ENCODE measurements at places on chromosomes 7 and 10.

GRCh38 chr10:46040004-46040403 lies 6.1 kb downstream of the MSMB start:
- no peak for DNase-seq

DNA sequence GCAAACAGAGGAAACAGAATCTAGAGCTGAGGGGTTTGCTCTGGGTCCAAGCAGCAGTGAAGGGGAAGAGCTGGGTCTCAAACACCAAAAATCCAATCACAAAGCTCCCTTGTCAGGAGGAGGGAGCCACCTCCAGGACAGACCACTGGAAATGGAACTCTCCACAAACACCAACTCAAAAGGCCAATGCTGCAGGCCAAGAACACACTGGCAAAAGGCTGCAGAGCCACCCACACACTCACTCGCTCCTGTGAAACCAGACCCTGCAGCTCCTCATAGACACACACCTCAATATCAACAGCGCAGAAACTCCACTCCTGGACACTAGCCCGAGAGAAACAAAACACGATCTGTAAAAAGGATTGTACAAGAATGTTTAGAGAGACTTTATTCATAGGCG lies 213.5 kb downstream of the PTPRN2 start:
- DNase-seq = no peak

GRCh38 chr7:20439416-20440185 lies 108.9 kb downstream of the ITGB8 start:
- no peak for DNase-seq

DNA sequence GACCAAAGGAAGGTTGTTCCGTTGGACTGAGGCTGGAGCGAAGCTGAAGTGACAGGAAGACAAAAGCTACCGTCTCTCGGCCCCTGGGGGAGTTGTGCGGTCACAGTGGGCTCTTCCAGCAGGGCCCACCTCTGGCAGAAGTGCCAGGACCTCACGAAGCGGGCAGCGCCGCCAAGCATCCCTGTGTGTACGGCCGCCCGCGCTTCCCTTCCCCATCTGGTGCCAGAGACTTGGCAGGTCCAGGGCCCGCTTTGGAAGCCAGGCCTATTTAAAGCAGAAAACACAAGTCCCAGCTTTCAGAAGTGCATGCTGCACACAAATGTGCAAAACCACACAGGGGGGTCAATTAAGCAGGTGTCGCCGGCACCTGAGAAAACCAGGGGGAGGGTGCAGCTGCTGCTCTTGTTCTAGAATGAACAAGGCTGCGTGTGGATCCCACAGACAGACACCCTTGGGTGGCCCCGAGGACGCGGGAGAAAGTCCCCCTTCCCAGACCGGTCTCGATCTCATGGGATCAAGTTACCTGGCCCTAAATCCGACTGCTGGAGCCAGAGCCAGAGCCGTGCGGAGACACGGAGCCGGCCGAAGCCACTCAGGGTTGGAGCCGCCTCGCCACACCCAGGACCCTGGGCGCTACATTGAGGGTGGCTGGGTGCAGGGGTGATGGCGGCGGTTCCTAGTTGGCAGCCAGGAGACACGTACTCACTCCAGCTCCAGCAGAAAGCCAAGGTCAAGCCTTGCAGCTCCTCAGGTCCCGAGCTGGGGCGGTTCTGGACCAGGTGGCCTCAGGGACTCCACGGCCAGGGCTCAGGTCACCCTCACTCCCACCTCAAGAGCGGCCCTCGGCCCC lies 51.8 kb upstream of the PPP2R2D start:
- DNase-seq = peak; percentile 77

- no peak for DNase-seq
Observed at GRCh38 chr7:5488286-5488878, 64.7 kb upstream of the TNRC18 start.

- no peak for DNase-seq
Observed at GRCh38 chr7:69564454-69565417, 33.5 kb upstream of the AUTS2 start.

- no peak for DNase-seq
Observed at GRCh38 chr10:78044179-78044578, 10.5 kb downstream of the RPS24 start.

DNA sequence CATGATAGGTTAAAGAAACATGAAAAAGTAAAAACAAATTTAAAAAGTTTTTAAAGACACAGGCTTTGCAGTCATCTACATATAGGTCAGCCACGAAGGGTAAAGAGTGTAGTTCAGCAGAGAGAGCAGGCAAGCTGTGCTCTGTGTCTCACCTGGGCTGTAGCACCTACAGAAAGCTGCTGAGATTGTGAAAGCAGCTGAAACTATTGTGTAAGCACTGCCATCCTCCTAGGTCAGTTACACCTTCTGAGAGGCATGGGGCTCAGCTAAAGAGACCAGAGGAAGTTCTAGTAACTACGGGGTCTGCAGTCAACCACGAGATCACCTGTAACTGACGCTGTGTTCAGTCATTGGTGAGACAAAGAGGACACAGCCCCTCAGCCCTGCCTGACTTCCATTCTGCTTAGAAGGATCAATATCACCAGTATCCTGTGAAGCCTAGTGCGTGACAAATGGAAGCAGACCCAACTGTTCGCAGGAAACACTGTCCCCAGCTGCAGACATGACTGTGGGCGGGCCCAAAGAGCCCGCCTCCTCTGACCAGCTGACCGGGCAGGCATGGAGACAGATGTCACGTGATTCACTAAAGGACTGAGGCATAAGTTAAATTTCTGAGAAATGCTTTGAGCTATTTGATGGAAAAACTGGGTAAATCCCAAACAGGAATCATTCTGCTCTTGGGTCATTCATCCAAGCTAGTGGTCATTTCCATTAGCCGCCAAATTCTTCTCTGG lies 87.9 kb downstream of the EBF3 start:
- DNase-seq = no peak

DNA sequence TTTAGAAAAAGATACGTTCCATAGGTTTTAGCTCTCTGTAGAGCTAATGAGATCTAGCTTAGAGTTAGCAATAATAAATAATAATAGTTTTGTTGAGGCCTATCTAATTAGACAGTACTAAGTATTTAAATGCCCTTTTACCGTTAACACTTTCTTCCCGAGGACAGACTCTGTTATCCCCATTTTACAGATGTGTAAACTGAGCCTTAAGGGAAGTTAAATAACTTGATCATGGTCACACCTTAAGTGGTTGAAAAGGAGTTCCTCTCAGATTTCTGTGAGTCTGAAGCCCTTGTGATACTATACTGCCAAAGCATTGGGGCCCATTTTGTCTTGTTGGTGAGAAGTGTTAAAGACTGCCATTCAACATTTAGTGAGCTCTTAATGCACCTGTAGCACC lies 61.6 kb downstream of the CYP51A1 start:
- DNase-seq = no peak

DNA sequence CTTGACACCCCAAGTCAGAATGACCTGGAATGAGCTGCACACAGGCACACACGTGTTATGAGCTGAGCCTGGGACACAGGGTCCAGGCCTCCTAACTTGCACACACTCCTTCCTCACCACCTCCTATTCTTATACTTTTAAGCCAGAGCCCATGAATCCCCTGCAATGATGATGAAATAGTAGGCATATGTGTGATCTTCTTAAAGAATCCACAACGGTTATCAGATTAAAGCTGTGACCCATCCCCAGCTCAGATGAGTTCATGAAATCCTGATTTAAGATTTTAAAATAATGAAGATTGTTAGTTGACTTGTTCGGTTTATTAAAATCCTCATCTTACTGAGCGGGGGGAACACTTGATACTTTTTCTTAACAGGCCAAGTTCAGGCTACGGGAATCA lies 38.6 kb downstream of the PITRM1 start:
- no peak for DNase-seq

GRCh38 chr10:127618797-127619196 lies 69.7 kb downstream of the NPS start:
- no peak for DNase-seq

DNA sequence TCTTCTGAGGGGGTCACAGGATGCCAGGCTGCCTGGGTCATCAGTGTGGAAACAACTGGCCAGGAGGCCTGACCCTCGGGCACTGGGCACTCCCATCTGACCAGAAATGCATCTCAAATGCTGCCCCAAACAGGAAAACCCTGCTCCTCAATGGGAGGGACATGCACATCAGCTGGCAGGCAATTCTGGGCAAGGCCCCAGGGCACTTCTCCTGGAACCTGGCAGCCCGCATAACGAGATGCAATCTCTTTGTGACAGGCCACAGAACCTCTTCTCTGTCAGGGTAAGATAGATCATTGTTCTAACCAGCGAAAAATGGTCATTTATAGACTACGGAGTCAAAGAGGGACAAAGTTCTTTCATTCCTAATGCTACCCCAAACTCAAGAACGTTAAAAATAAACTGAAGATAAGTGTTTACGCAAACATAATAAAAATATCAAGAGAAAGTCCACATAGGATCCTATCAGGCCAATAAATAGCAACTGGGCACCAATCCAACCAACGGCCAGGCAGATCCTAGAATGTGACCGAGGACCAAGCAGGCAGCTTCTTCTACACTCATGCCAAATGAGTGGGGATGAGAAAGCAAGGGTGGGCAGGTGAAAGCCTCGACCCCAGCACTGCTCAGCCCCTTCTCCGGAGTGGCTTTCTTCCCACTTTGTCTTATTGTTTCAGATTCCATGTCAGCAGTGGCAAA lies 212.3 kb downstream of the TCERG1L start:
- DNase-seq = no peak

GRCh38 chr7:77759294-77759889 lies 38.8 kb downstream of the TMEM60 start:
- no peak for DNase-seq

DNA sequence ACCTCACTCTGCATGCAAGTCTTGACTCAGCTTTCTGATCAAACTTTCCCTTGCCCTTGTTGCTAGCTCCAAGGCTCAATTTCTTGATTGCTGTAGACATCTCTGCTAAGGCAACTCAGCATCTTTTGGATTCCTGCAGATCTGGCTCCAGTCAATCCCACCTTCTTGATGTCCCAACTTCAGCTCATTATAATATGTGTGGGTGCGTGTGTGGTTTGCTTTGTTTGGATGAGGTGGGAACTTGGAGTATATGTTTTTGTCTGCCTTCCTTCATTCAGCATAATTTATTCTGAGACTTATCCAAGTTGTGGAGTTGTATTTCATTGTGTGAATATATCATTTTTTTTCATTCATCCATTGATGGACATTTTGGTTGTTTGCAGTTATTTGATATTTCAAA lies 364.8 kb upstream of the IGFBP3 start:
- no peak for DNase-seq

GRCh38 chr7:47943676-47944474 lies 4.4 kb downstream of the PKD1L1 start:
- no peak for DNase-seq

DNA sequence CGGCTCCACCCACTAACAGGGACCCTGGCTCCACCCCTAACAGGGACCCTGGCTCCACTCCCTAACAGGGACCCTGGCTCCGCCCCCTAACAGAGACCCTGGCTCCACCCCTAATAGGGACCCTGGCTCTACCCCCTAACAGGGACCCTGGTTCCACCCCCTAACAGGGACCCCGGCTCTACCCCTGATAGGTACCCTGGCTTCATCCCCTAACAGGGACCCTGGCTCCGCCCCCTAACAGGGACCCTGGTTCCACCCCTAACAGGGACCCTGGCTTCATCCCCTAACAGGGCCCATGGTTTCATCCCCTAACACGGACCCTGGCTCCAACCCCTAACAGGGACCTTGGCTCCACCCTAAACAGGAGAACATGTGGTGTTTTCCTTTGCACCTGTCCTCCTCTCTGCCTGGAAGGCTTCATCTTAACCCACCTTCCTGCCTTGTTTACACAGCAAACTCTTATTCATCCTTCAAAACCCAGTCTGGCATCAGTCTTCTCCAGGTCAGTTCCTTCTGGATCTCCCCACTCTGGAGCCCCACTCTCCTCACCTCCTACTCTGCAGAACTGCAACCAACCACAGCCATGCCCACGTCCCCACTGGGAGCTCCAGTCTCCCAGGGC lies 58.0 kb downstream of the CHST15 start:
- no peak for DNase-seq

- DNase-seq = no peak
Observed at GRCh38 chr7:7953806-7954205, 14.8 kb upstream of the GLCCI1 start.

DNA sequence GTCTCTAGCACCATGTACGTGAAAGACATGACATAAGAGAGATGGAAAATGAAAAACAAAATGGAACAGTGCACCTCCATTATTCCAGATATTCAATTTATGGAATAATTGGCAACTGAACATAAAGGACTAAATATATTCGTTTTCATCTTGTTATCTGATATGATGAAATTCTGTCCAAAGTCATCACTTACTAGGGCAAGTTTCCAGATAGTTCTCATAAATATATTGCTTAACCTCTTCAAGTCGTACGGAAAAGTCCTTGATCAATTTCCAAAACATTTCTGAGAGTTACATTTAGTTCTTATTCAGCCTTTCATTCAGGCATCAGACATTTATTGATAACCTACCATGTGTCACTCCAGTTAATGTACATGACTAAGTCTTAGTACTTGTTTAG lies 185.2 kb downstream of the HGF start:
- no peak for DNase-seq

GRCh38 chr7:158238616-158239289 lies 348.9 kb downstream of the PTPRN2 start:
- DNase-seq = no peak

DNA sequence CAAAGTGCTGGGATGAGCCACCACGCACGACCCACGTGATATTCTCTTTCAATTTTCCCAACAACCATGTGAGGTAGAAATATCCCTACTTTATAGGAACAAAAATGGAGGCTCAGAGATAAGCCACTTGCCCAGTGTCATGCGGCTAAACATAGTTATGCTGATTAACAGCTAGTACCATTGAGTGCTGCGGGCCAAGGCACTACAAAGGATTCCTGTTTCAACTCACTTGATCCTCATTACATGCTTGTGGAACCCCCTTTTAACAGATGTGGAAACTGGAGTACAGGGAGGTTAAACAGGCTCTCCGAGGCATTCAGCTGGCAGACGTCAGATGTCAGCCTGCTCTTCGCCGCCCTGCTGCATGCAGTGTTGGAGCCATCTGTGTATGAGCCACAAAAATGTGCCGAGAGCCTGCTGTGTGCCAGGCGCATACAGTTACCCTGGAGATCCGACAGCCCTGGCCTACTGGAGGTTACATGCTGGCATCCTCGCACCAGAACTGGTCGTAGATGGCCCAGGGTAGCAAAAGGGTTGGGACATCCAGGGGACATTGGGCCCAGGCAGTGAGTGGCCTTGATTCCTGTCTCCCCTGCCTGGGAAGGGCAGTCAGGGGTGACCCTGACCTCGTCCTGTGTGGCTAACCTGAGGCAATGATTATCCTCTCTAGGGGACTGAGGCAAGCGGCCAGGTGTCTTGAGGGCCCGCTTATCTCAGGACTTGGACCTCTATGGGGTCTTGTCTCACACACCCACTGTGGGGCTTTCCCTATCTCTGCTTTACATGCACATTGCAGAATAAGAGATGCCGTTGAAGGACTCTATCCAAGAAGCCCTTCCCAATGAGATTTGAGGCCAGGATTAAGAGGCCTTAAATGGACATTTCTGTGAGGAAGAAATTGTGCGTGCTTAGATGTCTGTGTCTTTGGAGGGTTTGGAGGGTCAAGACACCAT lies 18.5 kb upstream of the SRGN start:
- DNase-seq = no peak

GRCh38 chr7:21806388-21806787 lies 139.3 kb downstream of the CDCA7L start:
- DNase-seq = no peak

- DNase-seq = peak; percentile 89
Observed at GRCh38 chr10:46523119-46523961, 33.1 kb downstream of the GPRIN2 start.

Measured in lower leg skin (tissue), 4 donors.